RPMI7951 (cell line): ENCODE measurements at places on chromosomes 3 and 15. TPM values are rescaled to one million over a fixed set of nuclear protein-coding genes. Genes with fewer than 3 reads are reported as not detected.

Gene RAMAC
- total RNA-seq = 64.4 and 66.1 TPM in 2 replicates

Gene CD276
- total RNA-seq = 72.2 and 84.3 TPM in 2 replicates

DNA sequence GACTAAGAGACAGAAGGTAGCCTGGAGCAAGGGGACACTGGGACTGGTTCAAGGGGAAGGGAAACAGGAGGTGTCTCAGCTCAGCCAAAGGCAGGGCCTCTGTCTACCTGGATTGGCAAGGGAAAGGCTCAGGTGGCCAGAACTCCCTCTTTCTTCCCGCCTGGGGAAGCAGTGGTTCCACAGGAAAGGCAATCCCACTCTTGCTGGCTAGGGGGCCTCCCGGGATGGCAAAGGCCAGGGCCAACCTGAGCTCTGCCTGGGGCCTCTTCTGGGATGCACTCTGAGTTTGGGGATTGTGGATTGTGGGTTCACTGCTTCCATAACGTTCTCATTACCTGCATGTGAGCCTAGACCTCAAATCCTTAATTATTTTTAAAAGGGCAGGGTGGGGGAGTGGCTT is 13.0 kb upstream of the PARP6 start:
- DNase-seq = no peak

DNA sequence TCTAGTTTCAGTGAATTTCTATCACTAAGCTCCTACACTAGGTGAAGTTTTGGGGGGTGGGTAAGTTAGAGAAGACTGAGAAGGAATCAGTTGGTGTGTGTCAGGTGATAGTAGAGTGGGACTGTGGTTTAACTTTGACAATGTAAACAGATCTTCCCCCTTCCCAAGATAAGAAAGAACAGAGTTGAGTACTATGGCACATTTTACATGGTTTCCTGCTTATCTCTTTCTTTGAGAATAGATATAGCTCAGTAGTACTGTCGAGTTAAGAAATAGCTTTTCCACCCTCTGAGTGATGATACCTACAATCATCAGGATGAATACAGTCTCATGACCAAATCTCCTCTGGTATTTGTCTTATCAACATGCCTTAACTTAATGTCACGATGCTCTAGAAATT is 42.8 kb downstream of the GAP43 start:
- no peak for DNase-seq

GRCh38 chr3:188539631-188540194 is 385.8 kb downstream of the LPP start:
- no peak for DNase-seq

Gene GOLGA8R
- total RNA-seq = 0.24 and 0.39 TPM in 2 replicates

Gene RAB6B
- total RNA-seq = 0.12 and 0.29 TPM in 2 replicates

- peak; percentile 50 for DNase-seq
These were observed 364.1 kb upstream of the THBS1 start for GRCh38 chr15:39216816-39217215.
